ENCODE measurements at places on chromosomes 12 and 14.

GRCh38 chr12:76237086-76237701 lies 111.0 kb downstream of the BBS10 start:
- DNase-seq: no peak

DNA sequence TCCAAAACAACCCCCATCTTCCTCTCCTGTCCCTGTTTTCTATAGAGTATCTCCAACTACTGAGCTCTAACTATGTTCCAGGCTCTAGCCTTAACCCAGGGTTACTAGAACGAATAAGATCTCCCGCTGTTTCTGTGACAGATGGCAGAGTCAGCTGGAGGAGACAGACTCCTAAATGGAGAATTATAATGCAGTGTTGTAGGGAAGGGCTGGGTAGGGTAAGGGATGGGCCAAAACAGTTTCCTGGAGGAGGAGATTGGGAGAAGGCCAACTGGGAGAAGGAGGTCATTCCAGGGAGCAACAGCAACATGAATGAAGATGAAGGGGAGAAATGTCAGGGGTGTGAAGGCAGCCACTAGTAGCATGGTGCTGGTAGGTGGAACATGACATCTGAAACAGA lies 73.4 kb upstream of the ANO4 start:
- DNase-seq: no peak

DNA sequence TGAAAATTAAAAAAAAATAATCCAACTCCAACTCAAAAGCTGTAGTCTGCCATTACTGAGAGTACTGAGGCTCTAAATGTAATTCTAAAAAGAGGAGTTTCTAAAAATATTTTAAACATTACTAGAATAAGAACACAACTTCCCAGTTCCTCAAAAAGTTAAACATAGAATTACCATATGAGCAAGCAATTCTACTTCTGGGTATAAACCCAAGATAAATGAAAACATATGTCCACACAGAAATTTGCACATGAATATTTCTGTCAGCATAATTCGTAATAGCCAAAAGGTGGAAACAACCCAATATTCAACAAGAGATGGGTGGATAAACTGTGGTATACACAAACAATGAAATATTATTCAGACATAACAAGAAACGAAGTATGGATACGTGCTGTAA lies 15.0 kb upstream of the NR2C1 start:
- DNase-seq: peak; percentile 35

- DNase-seq: no peak
Observed at GRCh38 chr12:121365416-121366062, 13.3 kb upstream of the ANAPC5 start.

GRCh38 chr14:65169351-65169750 lies 67.0 kb upstream of the MAX start:
- DNase-seq: no peak

- DNase-seq: no peak
Observed at GRCh38 chr12:112309797-112310196, 72.4 kb downstream of the HECTD4 start.

DNA sequence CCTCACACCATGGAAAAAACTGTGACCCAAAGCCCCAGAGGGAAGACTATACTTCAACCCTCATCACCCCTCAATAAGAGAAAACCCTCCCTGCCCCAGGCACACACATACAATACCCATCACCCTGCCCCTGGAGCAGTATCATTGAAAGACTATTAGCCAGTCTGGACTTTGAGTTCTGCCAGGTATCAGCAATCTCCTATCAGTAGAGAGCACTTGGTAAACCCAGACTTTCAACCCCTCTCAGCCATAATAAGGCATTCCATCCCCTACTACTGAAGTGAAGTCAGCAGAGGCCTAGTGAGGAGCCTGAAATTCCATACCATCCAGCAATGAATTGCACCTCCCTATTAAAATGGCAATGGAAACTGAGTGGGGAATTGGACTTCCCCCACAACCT lies 16.4 kb upstream of the PRKD1 start:
- DNase-seq: no peak

Measured in suppressor macrophage (primary cell).